ENCODE measurements at places on chromosomes 3 and 15.

DNA sequence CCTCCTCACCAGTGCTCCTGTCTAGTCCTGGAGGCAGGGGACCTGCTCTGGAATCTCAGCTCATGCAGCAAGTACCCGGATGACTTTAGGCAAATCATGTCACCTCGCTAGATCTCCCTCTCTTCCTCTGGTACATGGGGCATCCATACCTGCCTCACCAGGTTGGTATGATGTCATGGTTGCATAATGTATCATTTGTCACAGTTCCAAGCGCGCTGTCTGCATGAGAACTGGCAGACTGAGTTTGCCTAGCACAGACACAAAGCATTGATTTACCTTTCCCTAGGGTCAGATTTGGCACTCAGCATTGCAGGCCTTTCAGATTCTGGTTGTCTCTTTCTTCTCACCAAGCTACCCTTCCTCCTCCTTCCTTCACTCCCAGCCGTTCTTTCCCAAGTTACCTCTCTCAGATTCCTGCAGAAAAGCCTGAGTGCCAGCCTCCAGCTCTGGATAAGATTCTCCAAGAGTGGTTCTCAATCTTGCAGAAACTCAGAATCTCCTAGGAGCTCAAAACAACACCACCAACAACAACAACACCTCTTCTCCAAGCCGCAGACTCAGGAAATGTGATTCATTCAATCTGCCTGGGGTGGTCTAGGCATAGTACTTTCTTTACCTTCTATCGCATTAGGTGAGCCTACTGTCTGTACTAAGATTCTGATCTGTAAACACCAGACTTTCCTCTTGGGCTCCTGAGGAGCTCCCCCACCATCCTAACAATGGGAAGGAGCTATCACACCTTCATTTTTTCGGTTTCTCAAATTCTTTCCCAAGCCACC is 29.5 kb downstream of the FAM43A start:
- no peak for DNase-seq

GRCh38 chr15:94164202-94164807 is 67.1 kb upstream of the MCTP2 start:
- peak; percentile 49 for DNase-seq

DNA sequence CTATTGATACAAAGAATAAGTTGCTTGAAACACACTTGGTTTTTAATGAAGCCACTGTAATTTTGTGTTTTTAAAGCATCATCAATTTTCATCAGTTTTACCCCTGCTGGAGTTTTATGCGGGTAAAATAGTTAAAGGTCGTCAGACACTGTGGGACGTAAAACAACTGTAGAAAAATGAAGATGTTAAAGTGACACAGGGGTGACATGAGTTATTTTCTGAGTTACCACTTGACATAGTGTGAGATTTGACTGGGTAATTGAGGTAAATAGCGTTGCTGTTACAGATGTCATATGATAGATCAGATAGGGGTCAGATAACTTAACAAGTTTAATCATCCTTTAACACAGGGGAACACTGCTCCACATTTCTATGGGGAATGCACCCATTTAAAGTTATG is 297.6 kb downstream of the CHL1 start:
- DNase-seq = no peak

DNA sequence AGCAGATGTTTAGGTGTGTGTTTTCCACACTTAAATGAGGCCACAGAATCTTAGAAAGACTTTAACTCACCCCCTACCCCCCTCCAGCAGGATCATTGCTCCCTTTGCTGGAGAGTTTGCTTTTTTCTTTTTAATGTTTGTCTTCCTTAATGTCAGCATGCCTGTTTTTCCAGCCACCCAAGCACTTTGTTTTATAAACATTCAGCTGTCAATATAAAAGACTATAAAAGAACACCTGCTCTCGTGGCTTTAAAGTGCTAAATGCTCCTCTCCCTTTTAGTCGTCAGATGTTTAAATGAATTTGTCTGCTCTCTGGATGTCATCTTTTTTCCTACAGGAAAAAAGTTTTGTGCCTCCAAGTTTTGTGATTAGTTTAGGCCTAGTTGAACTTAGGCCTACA is 61.7 kb downstream of the SIDT1 start:
- no peak for DNase-seq

DNA sequence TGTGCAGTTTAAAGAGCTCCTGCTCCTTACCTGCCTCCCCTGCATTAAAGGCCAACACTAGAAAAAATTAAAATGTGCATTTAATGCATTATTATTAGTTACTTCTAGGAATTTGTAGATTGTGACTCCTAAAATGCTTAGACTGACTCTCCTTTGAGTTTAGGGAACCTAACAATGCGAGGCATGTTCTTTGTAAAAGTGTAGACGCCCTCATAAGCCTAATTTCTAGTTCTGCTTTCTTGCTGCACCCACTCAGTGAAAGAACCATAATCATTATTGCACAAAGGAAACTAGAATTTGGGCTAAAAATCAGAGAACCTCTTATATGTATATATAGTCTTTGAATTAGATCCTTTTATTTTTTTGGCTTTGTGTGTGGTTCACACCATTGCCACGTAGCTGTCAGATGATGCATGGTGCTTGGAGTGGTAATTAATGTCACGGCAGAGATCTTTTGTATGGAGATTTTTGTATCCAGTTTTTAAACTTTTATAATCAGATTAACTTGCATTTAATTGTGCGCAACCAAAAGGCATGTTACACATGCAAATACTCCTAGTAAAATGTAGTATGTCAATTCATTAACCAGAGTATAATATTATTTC is 710 bp downstream of the ABHD10 start:
- peak; percentile 44 for DNase-seq

DNA sequence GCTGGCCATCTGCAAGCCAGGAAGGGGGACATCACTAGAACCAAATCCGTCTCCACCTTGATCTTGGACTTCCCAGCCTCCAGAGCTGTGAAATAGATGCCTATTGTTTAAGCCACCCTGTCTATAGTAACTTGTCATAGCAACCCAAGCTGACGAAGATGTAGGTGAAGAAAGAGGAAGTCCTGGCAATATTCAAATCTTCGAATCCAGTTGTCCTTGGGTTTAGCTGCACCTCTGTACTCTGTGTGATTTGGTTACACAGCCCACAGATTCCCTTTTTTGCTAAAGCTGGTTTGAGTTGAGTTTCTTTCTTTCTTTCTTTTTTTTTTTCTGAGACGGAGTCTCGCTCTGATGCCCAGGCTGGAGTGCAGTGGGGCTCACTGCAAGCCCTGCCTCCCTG is 68.0 kb upstream of the XCR1 start:
- DNase-seq = no peak

DNA sequence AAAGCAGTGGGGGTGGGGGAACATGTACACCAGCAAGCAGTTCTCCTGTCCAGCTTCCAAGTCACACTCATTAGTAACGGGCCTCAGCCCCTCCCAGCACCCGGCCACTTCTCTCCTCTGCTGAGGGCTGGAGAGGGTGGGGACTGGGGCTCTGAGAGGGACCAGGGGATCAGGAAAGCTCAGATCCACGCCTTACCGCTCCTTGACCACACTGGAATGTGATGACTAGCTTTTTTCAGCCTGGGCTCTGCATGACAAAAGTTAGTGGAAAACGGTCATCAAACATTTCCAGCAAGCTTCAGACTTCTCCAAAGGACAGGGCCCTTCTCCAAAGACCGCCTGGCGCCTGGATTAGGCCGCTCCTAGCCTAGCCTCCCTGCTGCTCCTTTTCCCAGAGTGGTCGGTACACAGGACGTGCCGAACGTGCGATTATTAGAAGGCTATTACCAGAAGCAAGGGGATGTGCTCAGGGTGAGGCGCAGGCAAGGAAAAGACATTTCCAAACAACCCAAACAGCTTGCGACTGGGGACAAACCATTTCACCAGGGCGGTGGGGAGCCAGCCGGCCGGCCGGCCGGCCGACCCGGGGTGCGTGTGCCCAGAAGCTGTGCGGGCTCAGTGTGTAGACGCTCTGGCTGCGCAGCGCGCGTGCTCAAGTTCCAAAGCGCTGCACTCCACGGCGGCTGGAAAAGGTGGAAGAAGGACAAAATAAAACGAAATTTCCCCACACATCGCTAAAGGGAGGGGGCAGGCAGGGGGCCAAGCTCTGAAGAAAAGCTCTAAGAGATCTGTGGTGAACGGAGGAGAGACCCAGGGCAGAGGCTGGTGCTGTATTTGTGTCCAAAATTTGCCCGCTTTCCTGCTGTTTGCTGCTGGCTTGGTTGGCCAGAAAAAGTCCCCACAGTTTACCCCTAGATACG is 51.0 kb upstream of the SSR3 start:
- DNase-seq = peak; percentile 28

DNA sequence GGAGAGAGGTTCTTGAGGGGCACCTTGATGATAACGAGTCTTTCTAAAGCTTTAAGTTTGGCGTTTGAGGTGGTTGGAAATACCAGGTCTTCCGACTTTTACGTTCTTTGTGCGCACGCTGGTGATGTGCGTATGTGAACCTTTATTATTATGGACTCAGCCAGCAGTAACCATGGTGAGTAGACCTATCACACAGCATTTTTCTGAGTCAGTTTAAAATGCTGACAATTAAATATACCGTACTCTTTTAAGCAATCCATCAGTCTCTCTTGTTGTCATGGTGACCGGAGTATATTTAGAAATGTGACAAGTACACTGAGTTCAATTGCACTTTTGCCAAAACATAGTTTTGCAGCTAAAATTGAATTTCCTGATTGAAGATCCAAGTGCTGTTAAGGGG is 172.2 kb downstream of the LPP start:
- no peak for DNase-seq

GRCh38 chr3:65614585-65614984 is 424.1 kb downstream of the MAGI1 start:
- DNase-seq = no peak

DNA sequence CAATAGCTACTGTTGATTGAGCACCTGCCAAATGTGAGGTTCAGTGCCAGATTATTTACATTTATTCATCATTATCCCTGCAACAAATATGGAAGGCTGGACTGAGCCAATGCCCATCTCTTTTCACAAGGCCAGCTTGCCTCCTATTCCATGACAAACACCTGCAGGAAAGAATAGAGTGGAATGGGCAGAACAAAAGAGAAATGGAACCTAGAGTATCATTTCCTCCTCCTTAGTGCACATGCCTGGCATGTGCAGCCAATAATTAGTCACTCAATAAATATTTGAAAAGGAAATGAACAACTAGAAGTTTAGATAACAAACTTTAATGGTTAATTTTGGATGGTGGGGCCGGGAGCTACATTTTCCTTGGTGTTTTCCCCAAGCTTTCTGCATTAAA is 61.4 kb upstream of the MYRIP start:
- no peak for DNase-seq

- DNase-seq = no peak
Observed at GRCh38 chr15:88057836-88058235, 198.7 kb downstream of the NTRK3 start.

All from RKO (cell line).